ENCODE measurements at places on chromosomes 5 and 9.

- DNase-seq, result no peak
These were observed 41.3 kb downstream of the ROR2 start for GRCh38 chr9:91908746-91909145.

- DNase-seq, result no peak
These were observed 21.6 kb downstream of the LNPEP start for GRCh38 chr5:96957254-96958049.

GRCh38 chr5:30539004-30539634 is 654.4 kb upstream of the CDH6 start:
- no peak for DNase-seq

DNA sequence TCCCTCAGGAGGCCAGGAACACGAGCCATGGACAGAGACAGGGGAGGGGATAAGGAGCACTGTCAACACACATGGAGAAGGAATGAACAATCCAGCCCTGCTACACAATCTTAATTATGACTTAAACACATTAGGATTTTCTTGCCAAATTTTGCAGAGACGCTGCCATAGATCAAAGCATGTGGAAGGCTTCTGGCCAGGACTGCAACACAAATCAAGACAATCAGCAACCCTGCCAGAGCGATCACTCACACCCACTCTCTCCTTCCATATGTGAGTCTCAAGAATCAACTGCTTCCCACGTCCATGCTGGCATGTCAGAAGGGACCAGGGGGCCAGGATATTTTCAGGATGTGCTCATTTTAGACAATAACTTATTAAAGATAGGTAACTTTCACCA is 85.6 kb downstream of the ROR2 start:
- no peak for DNase-seq

DNA sequence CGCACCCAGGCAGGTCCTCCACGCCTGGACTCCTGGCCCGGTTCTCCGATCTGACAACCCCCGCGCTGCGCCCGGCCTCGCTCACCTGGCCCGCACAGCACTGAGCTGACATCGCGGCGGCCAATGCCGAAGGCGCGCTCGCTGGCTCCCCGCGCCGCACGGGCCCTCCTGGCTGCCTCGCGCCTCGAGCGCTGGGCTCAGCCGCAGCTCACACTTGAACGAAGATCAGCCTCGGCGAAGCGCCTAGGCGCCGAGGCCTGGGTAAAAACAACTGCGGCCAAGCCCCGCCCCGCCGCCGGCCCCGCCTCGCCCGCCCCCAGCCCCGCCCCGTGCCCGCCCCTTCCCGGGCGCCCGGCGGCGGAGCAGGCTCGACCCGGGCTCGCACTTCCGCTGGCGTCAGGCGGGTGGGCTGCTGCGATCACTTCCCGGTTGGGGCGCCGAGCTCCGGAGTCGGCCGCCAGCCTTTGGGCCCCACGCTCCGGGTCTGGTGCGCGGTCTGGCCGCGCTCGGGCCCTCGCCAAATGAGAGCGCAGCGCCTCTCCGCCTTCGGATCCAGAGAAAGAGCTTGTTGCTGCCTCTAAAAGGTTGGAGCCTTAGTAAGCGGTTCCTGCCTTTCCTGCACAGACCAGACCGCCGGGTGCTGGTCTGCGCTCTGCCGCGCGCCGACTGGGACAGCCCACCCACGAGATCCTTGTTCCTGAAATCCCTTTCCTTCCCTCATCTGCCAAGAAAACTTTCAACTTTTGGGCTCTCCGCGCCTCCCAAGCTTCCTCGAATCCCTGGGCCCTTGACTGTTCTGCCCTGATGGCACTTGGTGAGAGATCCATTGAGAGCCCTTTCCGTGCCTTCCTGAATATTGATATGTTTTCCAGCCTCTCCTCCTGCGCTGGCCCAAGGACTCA is at the start of gene SERINC5:
SERINC5 (minus strand) TSS at position 238 of the 902 bp plus-strand sequence; CDS start at position 112, 126 bp downstream.
- peak; percentile 75 for DNase-seq

DNA sequence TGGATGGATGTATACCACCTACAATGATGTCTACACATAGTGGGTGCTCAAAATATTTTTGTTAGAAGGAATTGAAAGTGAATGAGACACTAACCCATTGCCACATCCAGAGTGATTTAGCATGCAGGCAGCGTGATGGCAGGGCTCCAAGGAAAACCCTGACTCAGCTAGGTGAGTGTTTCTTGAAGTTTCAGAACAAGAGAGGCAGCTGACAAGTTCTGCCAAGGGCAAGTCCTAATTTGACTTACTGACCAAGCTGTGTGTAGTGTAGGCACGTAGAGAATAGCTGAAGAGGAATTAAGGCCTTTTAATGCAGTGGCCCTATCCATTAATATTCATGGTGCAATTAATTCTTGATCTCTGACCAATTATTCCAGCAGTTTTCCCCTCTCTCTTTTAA is 107.8 kb upstream of the ATP10B start:
- DNase-seq, result no peak

- DNase-seq, result no peak
These were observed 407.1 kb upstream of the PAPPA start for GRCh38 chr9:115746496-115746895.

Data from stimulated activated CD4-positive, alpha-beta T cell treated with anti-CD3 and anti-CD28 coated beads, TNF-alpha, amount 100 ng/mL, for 1 hour (primary cell).